ENCODE measurements at places on chromosomes 13 and 19.
A peak's percentile ranks its signal among the peaks of the same experiment; 100 is the strongest.

- DNase-seq, result no peak
Observed at GRCh38 chr13:31050486-31051400, 111.0 kb downstream of the HSPH1 start.

DNA sequence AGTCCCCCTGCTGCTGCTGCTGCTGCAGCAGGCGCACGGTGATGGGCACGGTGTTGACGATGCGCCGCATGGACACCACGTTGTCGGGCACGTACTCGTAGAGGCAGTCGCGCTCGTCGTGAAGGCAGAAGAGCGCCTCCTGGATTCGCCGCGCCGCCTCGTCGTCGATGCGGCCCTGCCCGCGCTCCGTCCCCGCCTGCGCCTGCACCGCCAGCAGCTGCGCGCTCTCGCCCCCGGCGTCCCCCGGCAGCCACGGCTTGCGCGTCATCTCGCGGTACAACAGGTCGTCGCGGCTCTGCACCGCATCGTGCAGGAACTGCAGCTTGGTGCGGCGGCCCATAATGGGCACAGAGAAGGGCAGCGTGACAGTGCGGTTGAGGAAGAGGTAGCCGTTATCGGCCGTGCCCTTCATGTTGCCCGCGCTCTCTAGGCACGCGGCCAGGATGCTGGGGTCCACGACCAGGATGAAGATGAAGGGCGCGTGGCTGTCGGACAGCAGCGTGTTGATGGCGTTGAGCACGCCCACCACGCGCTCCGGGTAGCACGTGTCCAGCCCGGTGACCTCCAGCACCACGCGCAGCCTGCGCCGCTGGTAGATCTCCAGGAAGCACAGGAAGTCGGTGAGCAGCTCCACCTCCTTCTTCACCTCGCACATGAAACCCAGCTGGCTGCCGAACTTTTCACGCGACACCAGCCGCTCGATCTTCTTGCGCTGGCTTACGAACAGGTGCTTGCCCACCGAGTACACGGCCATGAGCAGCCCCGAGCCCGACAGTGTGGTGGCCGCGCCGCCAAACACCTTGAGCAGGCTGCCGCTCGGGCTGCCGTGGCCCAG is 8.1 kb downstream of the NKPD1 start:
- DNase-seq, result peak; percentile 34

DNA sequence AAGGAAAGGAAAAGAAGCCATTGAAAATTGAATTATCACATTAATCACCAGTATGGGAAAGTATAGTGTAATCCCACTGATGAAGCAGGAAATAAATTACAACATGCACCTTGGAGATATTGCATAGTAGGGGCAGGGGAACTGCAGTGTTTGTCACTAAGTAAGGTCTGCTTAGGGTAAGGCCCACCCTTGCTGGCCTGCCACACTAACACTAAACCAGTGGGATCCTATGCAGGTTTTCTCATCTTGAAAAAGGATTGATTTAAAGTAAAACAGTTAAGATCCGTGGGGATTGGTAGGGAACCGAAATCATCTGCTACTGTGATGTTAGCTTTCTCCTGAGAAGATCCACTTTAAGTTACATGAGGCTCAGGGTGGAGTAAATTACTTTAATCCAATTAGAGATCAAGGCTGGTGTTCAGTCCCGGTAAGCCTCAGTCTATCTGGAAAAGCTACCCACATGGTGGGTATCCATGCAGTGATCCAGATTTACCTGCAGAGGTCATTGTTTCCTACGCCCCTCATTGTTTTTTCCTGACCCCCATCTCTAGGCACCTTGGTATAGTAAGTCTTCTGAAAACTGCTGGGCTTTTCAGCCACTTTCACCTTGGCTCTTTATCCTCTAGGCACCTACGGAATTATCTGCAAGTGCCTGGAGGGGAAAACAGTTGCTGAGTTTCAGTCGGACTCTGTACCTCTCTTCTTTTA is 1014.9 kb upstream of the ATXN8OS start:
- no peak for DNase-seq

GRCh38 chr19:33490041-33490451 is 31.5 kb downstream of the PEPD start:
- no peak for DNase-seq

DNA sequence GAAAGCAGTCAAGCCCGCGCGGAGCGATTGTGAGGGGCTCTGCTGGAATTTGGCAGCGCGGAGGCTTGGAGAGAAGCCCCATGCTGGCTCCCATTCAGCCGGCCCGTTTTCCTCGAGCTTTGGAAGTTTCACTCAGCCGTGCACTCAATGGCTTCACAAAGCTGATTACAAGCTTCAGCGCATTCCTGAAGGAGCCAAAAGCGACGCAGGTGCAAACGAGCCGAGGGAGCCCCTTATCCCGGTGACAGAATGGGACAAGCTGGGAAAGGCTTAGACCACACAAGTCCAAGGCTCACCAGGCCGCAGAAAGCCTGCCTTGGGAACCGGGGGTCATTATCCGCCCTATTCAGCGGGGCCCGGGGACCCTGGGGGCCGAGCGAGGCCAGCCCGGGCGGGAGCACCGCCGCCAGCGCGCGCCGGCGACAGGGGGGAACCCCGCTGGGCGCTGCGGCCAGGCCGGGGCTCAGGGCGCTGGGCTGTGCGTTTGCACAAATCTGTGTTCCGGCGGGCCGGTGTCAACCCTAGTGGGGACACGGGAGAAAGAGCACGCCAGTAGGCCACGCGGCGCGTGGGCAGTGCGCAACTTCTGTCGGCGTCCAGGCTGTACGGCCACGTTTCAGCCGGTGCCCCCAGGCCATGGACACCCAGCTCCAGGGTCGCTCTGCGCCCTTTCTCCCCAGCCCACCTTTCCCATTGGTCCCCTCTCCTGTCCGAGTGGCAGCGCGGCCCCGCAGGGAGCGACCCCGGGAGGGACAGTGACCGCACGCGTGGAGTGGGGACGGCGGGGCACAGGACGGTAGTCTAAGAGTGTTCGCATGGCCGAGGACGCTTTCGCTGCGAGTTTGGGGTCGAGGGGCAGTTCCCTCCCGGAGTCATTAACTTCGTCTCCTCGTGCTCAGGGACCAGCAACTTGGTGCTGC is 37.3 kb downstream of the SOX1 start:
- no peak for DNase-seq

- no peak for DNase-seq
Observed at GRCh38 chr13:114005206-114005724, 31.4 kb upstream of the C13orf46 start.

- no peak for DNase-seq
Observed at GRCh38 chr13:28470296-28470695, 24.6 kb downstream of the FLT1 start.

DNA sequence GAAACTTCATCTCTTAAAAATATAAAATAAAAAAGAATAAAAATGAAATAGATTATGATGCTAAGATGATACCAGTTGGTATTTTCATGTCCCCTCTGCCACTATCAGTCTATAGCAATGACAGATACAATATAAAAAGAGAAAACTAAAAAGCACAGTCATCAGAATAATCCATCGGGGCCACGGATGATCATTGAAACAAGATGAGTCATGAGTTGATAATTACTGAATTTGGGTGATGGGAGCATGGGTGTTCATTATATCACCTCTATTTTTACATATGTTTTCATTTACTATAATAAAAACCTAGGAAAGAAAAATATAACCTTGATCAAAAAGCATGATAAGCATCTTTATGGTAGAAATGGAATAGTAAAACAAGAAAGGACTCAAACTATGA is 41.1 kb downstream of the PIBF1 start:
- DNase-seq, result no peak

GRCh38 chr13:48873081-48873480 is 102.6 kb upstream of the FNDC3A start:
- DNase-seq, result no peak

DNA sequence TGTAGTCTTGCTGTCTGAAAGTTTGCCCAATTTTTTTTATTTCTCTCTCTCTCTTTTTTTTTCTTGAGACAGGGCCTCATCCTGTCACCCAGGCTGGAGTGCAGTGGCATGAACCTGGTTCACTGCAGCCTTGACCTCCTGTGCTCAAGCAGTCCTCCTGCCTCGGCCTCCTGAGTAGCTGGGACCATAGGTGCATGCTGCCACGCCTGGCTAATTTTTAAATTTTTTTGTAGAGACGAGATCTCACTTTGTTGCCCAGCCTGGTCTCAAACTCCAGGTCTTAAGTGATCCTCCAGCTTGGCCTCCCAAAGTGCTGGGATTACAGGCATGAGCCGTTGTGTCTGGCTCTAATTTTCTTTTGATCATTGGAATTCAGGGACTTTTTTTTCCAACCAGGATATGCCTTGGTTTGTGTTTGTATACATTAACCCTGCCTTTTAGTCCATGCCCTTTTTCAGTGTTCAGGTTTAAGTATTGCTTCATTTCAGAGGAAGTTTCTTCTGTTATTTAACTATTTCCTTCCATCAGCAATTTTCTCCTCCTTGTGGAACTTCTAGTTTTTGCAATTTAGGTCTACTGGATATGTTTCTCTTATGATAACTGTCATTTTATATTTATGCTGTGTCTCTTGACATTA is 201.4 kb downstream of the PCCA start:
- DNase-seq, result no peak

DNA sequence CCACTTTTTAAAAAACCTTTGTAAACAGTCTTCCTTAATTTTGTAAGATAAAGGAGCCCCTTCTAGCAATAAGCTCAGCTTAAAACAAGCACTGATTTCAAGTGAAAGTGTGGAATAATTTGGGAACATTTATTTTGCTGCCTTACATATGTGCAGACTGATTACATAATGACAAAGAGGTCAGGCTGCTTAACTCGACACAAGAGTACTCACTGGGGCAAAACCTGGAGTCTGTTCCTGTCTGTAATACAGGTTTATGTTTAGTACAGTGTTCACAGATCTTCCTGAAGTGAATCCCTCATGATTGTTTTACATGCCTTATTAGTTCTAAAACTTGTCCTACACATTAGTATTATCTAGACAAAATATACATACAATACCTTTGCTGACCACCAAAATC is 609.8 kb downstream of the LMO7 start:
- no peak for DNase-seq

All from stimulated activated CD8-positive, alpha-beta memory T cell treated with anti-CD3 and anti-CD28 coated beads, Interleukin-4, amount 100 ng/mL, for 4 hours (primary cell).